Stimulated activated CD4-positive, alpha-beta T cell treated with anti-CD3 and anti-CD28 coated beads, Interleukin-4, amount 100 ng/mL, for 1 hour (primary cell): ENCODE measurements at places on chromosomes 4 and X.

- DNase-seq = no peak
Measured at GRCh38 chrX:43973249-43974099, at the start of gene NDP. Gene NDP, minus strand, starts transcription at chrX:43973390. Its CDS starts 14,745 bp downstream, at chrX:43958645.

DNA sequence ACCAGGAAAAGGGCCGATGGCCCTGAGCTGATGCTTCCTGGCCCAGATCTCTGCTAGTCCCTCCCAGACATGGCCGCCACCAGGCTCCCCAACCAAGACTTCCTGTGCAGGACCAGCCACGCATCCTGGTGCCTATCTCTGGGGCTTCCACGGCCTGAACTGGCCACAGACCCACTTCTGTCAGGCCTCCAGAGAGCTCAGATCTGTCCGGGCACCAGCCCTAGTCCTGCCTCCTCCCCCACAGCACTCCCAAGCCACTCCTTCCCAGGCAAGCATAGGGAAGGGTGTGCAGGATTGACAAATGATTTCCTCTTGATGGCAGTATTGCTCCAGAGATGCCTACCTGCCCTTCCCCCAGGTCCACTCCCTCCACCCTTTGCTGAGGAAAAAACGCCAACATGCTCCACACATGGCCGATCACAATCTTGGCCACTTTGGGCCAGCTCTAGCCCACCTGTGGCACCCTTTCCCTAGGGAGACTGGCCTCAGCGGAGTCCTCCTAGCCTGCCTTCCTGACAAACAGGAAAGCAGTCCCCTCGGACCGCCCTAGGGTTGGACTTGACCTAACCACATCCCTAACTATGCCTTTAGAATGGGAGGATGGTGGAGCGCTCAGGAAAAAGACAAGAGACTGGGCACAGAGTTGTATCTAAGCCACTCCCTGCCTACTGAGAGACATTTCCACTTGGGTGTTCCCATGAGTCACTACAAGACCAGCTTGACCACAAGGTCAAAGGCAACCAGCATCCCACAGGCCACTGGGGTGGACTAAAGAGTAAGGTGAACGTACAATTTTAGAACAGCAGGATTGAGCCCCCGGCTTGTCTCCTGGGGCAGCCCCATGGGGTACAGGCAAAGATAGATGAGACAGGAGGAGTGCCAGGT, 277.5 kb upstream of the AGTR2 start:
- DNase-seq = no peak

GRCh38 chr4:26052663-26053541, 138.9 kb downstream of the SMIM20 start:
- DNase-seq = no peak

GRCh38 chr4:173998471-173999144, 284.9 kb downstream of the FBXO8 start:
- no peak for DNase-seq

GRCh38 chr4:22179124-22179874, 230.7 kb upstream of the KCNIP4 start:
- no peak for DNase-seq

DNA sequence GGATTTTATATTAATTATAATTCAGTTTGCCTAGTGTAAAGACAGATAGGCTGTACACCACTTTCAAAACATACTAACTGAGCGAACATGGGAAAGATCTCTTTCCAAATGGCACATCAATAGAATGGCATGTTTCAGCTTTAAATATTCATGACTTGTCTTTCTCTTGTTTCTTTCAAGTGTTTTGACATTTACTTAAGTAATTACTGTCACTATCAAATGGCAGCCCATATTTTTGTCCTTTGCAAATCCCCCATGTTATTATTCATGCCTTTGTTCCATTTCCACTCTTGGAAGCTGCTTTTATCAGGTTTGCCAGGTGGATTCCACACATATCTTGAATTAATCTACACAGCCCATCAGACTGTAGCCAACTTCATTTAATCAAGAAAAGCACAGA, 89.2 kb upstream of the GLRA2 start:
- no peak for DNase-seq

GRCh38 chr4:133131829-133132460, 17.1 kb upstream of the PCDH10 start:
- DNase-seq = no peak
